ENCODE measurements at places on chromosomes 7 and 10.
A peak's percentile ranks its signal among the peaks of the same experiment; 100 is the strongest.

GRCh38 chr7:116242759-116243158, 32.4 kb downstream of the TES start:
- DNase-seq, result no peak

- peak; percentile 90 for DNase-seq
Measured at GRCh38 chr7:114789871-114790311, 132.0 kb upstream of the MDFIC start.

GRCh38 chr7:18408461-18408860, 87.1 kb upstream of the HDAC9 start:
- peak; percentile 95 for DNase-seq

DNA sequence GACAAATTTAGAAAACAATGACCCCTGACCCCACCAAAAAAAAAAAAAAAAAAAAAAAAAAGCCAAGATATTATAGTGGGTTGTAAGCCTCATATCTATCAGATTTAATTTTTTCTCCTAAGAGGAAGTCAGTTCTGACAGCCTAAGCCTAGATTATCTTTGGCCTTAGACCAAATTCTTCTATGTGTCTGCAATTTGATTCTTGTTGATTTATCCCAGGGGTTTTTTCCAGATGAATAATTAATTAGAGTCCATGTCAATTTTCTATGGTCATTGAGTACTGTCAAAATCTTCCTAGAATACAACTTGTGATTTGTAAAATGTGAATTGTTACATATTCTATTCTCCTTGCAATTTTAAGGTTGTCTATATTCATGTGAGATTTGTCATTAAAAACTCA, 151.6 kb upstream of the CACNA2D1 start:
- DNase-seq, result no peak

GRCh38 chr7:26115650-26116049, 36.3 kb upstream of the NFE2L3 start:
- DNase-seq, result no peak

GRCh38 chr7:108648989-108649388, 79.3 kb downstream of the DNAJB9 start:
- no peak for DNase-seq

- DNase-seq, result peak; percentile 62
Measured at GRCh38 chr10:32379318-32379949, 32.5 kb upstream of the EPC1 start.

GRCh38 chr10:51074238-51075028, at the start of gene PRKG1:
PRKG1 (plus strand) TSS chr10:51074487.
- DNase-seq, result peak; percentile 85

DNA sequence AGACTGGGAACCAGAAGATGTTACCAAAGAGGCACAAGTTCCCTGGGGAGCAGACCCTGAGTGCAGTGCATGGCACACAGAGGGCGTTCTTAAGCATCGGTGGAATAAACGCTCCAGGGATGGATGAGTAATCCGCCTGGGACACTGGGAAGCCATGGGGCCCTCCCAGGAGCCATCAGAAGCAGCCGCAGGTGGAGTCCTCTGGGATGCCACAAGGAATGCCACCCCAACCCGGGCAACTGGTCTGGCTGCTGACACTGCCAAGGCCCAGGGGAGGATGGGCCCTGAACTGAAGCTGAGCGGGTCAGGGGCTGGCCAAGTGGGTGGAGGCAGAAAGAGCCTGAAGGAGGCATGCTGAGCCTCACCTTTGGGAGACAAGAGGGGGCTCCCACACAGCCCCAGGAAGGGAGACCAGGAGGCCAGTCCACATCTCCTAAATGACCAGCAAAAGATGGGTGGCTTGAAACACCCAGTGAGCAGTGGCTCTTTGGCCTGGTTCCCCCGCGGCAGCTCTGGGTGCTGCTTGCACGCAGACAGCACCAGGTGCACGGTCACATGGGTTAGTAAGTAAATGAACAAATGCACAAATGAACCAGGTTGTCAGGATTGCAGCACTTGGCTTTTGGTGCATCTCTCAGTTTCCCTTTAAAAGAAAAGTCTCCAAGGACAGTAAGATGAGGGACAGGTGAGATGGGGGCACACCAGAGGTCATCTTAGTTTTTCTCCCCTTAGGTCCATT, 141.3 kb upstream of the ZMIZ1 start:
- DNase-seq, result no peak

DNA sequence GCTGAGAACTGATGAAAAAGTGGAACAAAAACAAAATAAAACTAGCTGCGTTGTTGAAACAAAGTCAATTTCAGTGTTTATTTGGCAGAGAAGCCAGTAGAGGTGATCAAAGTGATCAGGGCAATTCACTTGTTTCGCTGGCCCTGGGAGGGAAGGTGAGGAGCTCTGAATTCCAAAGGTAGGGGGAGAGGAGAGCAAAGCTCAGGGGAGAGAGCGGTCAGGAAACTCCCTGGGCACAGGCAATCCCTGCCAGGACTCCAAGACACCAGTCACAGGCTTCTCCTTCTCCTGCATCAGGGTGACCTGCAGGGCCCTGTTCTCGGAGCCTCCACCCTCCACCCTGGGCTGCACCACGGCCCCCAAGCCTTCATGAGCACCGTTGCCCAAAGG, 6.8 kb upstream of the KIAA1217 start:
- DNase-seq, result no peak

DNA sequence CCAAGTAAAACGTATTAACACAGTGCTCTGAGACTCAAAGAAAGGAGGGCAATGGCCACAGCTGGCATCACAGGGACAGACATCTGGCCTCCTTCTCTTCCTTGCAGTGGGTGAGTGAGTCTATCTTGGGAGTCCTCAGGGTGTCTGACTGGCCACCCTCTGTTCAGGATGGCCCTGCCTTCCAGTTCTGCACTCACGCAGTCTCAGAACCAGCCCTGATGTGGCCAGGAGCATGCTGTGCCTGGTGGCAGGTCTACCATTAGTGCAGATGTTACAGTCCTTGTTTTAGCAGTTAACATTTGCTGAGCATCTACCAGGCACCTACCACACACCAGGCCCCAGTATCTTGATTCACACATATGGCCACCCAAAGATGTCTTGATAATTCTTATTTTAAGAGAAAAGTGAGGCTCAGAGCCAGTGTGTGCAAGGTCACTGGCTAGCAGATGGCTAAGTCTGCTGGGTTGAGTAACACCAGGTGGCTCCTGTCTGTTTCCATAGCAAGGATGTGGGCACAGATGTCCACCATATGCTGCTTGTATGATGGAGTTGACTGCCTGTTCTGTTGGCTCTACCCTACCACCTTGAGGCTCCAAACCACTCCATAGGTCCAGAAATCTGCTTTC, 23.2 kb upstream of the ARHGAP22 start:
- DNase-seq, result peak; percentile 87

DNA sequence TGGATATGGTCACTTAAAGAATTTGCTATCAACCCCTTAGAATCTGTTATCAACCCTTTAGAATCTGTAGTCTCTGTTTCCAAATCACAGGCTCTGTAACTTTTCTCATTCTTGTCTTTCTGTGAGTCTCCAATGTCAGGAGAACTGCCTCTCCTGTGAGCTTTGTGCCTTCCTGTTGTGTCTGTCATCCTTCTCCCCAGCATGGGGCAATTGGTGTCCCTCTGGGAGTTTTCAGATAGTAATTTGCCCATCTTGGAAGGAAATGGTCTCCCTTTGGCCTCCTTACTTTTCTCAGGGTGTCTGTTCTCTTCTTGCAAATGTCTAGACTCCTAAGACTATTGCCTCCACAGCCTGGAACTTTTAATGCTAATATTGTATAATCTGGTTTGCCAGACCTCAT, 521.9 kb downstream of the NRG3 start:
- DNase-seq, result no peak

- DNase-seq, result no peak
Measured at GRCh38 chr10:35015843-35016408, 74.2 kb downstream of the CUL2 start.

DNA sequence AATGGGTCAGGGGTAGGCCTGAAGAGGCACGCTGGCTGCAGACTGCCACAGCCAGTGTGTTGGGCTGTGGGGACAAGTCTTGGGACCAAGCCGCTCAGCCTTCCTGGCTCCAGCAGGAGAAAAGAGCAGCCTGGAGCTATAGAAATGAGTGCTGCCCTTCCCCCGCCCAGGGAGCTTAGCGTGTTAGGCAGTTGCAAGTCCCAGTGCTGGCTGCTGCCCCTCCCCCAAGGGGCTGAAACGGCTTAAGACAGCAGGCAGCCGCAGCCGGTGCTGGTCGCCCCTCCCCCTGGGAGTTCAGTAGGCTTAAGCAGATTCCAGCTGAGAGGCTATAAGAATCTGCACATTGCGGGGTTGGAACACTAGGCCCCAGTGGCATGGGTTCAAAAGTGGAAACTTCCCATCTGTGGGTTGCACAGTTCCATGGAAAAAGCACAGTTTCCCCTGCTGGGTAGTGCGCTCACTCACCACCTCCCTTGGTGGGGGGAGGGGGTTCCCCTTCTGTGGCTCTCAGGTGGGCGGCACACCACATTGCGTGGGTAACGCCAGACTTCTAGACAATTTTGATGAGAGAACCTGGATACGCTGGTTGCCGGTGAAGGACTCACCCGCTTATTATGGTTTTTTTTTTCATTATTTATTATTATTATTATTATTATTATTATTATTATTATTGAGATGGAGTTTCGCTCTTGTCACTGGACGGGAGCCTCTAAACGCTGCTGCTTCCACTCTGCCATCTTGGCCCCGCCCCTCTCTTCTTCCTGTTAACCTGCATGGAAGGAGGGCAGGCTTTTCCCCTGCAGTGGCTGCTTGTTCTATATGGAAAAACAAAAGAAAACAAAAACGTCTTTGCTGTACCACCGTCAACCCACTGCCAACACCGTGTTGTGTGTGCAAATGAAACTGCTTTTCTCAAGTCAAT, 151.1 kb downstream of the CXCL12 start:
- no peak for DNase-seq

- peak; percentile 63 for DNase-seq
Measured at GRCh38 chr7:69399401-69399800, 198.9 kb upstream of the AUTS2 start.

DNA sequence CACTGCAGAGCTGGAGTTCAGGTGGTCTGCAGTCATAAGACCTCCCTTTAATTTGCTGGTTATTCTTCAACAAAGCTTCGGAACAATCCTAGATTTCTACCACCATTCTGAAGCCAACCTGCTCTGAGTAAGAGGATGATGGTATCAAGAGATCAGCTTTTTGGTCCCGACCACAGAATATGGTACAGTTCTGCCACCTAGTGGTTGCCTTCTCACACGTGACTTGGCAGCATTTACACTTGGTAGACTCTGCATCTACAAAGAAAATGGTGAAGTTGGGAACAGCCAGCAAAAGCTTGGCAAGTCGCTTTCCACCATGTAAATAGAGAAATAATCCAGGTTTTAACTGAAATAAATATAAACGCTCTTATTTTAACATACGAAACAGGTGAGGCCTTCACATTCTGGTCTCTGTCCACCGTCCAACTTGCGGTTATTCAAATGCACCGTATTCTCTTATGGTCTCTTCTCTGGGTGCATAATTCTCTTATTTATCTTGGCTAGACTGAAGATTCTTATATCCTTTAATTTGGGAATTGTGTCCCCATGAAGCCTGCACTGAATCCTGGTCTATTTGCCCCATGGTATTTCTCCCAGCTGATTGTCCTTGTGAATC, 173.9 kb upstream of the GRM3 start:
- peak; percentile 59 for DNase-seq

DNA sequence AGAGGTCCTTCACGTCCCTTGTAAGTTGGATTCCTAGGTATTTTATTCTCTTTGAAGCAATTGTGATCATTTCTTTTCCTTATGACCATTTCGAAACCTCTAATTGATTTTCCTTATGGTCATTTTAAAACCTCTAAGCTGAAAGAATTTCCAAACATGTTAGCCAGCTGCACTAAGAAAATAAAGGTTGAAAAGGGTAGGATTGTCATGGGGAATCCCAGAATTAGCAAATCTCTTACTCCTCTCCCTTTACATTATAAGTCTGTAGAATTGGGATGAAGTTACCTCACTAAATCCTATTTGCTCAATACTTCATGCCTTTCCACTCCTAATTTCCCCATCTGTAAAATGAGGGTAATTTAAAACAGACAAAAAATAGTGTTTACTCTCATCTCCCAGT, 79.5 kb downstream of the FAM185A start:
- peak; percentile 27 for DNase-seq

DNA sequence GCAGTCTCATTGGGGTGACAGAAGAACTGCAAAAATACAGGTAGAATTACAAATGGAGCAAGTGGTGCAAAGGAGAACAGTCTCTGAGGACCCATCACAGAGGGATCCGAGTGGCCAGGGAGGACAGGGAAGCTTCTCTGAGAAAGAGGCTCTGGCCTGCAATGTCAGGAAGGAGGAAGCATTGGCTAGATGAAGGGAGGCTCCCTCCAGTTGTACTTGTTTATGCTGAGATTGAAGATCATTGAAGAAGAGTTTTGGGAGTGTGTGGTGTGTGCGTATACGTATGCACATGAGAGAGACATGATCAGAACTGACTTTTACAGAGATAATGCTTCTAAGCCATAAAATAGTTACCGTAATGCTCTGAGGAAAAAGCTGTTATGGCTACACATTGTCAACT, 274.7 kb upstream of the FZD8 start:
- DNase-seq, result peak; percentile 21

- DNase-seq, result no peak
Measured at GRCh38 chr7:81470724-81471379, 299.0 kb downstream of the HGF start.

DNA sequence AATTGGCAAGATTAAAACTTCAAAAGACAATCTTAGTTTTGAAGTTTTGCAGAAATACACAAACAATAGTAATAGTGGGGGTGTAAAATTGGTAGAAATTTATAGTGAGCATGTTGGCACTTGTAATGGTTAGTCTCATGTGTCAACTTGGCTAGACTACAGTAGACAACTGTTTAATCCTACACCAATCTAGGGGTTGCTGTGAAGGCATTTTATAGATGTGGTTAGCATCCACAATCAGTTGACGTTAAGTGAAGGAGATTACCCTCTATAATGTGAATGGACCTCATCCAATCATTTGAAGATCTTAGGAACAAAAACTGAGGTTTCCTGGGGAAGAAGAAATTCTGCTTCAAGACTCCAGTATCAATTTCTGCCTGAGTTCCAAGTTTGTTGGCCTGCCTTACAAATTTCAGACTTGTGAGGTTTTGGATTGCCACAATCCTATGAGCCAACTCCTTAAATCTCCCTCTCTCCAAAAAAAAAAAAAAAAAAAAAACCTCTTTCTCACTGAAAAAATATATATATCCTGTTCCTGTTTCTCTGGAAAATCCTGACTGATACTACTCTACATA, 531.6 kb upstream of the IGFBP3 start:
- DNase-seq, result peak; percentile 36

- DNase-seq, result no peak
Measured at GRCh38 chr10:66928776-66929175, 2.9 kb downstream of the LRRTM3 start.

- DNase-seq, result peak; percentile 58
Measured at GRCh38 chr7:76397409-76398183, 11.9 kb downstream of the SSC4D start.
